Ecto neural progenitor cell (in vitro differentiated cells): ENCODE measurements at places on chromosomes 11 and 22.

DNA sequence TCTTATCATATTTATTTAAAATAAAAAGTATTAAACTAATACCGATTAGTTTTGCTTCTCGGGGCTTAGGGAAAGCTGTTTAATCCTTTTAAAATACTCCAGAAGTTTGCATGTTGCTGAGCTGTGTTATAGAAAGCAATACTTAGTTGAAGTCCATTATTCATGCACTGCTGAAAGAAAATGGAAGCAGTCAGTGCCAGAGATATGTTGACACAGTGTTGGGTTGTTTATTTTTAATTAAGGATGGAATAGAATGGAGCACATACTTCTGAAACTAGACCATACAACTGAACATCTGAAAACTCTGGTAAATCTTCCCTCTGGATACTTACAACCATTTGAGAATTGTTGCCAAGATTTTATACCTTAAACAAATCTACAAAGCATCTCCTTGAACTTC lies 282.7 kb upstream of the CCDC179 start:
- no peak for DNase-seq

- peak; percentile 78 for DNase-seq
Observed at GRCh38 chr11:29343465-29344333, 673.1 kb downstream of the KCNA4 start.

GRCh38 chr11:65356394-65356972 lies 1.9 kb downstream of the TIGD3 start:
- no peak for DNase-seq

GRCh38 chr11:30902929-30903328 lies 316.8 kb upstream of the MPPED2 start:
- no peak for DNase-seq

DNA sequence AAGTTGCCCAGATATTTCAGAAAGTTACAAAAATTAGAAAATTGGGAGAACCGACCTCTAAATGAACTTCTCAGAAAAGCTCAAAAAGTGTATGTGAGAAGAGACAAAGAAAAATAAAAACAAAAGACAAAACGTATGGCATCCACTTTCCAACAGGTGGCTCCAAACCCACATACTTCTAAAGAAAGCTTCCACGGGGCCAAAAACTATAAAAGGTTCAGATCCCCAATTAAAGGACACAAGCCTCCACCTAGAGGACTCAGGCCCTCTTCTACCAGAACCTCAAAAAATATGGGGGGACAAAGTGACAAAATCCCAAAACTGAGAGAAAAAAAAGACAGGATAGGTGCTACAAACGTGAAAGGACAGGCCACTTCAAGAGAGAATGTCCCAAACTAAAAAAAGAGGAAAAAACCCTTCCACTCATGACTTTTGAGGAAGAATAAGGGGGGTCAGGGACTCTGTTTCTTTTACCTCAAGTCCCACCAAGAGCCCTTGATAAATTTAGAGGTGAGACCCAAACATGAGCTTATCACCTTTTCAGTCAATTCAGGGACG lies 8.8 kb downstream of the SCGB2A1 start:
- no peak for DNase-seq

DNA sequence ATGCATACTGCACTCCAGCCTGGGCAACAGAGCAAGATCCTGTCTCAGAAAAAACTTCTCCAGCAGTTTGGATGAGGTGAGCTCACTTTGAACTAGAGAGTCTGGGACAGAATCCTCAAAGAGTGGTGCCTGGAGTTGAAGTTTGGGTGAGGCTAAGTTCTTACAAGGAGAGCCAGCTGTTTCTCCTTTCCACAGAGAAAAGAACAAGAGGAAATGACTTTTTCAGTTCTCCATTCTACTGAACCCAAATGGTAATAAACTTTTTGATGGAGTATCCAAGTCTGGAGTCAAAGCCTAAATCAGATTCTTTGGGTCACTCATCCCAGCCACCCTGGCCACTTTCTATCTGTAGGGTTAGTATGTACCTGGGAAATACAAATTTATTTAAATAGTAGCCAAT lies 102.7 kb downstream of the TRAF6 start:
- DNase-seq = no peak

DNA sequence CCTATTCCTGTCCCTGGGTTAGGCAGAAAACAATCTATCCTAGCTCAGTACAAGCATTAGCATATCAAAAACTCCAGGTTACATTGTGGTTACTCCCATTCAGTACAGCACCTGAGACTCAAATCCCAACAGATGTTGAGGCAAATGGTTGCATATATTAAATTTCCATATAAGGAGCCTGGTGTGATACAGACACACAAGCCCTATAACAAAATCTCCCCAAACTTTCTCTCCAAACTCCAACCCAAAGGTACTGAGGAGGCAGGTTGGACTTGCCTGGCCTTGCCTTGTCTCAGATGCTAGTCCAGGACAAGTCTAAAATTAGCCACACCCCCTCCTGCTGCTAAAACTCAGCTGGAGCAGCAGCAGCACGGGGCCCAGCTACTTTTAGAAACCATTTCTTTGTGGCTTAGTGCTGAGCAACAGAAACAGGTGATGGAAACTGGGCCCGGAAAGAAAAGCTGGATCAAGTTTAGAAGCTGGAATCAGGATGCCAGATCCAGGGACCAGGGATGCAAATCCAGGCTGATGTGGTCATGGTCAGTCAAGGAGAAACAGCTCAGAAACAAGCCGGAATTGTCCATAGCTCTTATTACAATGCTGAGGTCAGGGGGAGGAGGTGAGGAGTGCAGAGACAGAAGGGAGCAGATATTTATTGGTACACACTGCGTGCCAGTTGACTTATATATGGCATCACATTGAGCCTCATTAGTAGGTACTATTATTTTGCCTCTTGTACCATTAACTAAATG lies 73.7 kb upstream of the AMOTL1 start:
- no peak for DNase-seq

- no peak for DNase-seq
Observed at GRCh38 chr11:28518825-28519224, 410.6 kb downstream of the METTL15 start.

DNA sequence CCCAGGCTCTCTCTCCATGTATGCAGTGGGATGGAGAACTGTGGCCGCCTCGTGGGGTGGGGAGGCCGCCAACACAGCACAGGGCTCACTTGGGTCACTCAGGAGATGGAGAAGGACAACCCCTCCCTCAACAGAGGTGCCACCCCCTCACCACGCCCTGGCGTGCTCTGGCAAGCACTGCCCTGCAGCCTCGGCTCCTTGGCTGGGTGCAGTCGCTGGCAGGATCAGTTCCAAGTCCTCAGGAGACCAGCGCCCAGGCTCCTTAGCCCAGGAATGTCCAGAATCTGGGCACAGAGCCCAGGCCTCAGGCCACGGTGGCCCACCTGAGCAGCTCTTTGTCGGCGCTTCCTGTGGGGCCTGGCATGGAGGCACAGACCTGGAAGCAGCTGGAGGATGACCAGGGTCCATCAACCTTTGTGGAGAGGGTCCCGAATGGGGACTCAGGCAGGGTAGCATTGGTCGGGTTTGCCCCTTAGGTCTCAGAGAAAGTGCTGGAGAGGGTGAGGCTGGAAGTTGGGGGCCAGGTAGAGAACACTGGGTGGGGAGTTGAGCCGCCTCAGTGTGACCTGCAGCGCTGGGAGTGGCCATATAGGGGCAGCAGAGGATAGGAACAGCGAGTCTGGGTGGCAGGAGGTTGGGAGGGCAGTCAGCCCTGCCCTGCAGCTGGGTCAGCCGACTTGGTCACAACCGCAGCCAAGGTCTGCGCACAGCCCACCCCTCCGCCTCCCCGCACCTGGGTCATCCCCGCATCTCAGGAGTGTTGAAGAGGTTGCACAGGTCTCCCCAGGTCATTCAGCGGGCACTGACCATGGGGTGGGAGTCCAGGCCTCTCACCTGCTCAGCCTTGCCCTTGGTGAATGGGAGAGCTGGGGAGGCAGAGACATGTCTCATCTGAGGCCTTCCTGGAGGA lies 8.2 kb downstream of the SUSD2 start:
- peak; percentile 83 for DNase-seq

DNA sequence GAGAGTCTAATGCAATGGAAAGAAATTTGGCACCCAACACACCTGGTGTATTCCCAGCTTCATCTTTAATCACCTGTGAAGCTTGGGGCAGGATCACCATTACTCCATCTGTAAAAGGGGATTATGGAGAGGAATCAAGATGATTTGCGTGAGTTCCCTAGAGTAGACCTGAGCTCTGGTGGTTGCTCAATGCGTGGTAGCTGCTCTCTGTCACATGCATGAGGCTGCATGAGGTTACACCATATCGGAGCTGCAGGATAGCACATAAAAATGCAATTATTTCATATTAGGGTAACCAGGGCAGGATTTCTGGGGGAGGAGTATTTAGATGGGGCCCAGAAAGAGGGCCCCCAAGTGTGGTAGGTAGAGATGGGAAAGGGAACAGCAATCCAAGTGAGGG lies 35.3 kb upstream of the CLMP start:
- DNase-seq = no peak

DNA sequence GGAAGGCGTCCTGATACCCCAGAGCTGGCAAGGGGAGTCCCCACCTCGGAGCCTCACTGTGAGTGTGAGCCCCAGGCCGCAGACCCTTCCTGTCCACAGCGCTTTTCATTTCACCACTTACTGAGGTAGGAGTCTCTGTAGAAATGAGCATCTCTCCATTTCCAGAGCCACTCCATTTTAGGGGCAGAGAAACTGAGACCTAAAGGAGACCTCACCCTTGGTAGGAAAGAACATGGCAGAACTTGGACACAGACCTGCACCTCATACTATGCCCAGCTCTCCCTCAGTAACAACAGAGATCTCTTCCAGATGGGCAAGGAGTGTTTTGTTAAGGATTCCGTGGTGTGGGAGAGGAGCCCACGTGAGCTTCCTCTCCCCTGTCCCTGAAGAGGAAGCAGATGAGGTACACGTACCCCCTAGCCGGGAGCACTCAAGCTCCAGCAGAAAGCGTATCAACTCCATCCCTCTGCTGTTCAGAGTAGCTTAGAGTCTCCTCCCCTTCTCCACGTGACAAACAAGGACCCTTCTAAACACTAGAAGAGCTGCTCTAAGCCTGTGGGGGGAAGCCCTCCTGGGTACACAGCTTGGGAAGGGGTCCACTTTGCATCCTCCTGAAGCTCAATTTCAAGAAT lies 532 bp upstream of the VSIG2 start:
- no peak for DNase-seq

GRCh38 chr11:1222491-1223345 lies at the start of gene MUC5B:
TSS of gene MUC5B (plus strand) at chr11:1223066. CDS start at chr11:1223124, 58 bp downstream.
- peak; percentile 44 for DNase-seq

- peak; percentile 93 for DNase-seq
Observed at GRCh38 chr22:18077639-18078328, at the start of gene PEX26. TSS of gene PEX26 (plus strand) at chr22:18077990. CDS start at chr22:18078377, 387 bp downstream.

GRCh38 chr22:23500508-23501260 lies 79.4 kb downstream of the IGLL1 start:
- no peak for DNase-seq

DNA sequence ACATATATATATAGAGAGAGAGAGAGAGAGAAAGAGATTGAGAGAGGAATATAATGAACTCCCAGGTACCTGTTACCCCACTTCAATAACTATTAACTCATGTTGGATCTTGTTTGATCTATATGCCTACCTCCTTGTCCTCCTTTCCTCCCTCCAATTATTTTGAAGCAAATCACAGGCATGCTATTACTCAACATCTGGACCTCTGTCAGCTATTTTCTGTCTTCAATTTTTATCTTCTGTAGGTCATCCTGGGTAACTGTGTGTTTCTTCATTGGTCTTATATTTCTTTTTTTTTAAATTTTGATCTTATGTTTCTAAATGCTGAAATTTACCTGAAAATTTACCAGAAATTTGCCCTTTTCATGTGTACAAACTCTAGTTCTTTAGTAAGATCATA lies 24.8 kb downstream of the UVRAG start:
- no peak for DNase-seq

- DNase-seq = no peak
Observed at GRCh38 chr22:30996462-30996861, 27.4 kb downstream of the TUG1 start.

- DNase-seq = no peak
Observed at GRCh38 chr11:68137833-68138232, 16.6 kb upstream of the CHKA start.

GRCh38 chr11:97356144-97356543 lies 966.3 kb downstream of the JRKL start:
- no peak for DNase-seq

DNA sequence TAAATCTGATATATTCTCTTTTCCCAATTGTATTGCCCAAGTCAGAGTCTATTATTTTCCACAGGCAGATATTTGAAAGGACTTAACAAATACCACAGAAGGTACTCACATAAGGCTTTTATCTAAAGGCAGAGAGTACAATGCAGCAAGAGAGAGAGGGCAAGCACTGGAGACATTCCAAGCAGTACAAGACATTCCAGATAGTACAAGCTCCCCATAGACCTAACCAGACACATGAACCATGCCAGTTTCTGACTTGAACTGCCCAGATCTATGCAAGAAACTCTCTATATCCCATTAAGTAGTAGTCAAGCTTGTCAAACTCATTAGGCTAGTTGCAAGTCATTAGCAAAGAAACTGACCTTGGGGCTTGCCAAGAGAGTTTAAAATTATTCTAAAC lies 11.2 kb upstream of the MS4A6E start:
- DNase-seq = no peak

DNA sequence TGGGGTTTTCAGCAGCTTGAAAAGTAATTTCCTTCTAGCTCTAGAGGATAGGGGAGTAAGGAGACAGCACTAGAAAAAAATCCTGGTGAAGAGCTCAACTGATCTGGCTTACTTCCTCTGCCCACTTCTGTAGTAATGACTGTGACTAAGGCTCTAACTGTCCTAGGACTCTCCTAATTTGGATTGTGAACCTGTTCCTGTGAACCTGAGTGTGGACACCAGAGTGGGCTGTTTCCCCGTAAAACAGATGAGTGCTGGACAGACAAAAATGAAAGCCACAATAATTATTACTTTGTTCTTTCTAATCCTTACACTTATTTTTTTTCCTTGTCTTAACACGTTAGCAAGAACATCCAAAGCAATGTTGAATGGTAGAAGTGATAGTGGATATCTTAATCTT lies 154.1 kb downstream of the AASDHPPT start:
- no peak for DNase-seq

- no peak for DNase-seq
Observed at GRCh38 chr22:36238373-36239149, 766 bp downstream of the APOL2 start.

DNA sequence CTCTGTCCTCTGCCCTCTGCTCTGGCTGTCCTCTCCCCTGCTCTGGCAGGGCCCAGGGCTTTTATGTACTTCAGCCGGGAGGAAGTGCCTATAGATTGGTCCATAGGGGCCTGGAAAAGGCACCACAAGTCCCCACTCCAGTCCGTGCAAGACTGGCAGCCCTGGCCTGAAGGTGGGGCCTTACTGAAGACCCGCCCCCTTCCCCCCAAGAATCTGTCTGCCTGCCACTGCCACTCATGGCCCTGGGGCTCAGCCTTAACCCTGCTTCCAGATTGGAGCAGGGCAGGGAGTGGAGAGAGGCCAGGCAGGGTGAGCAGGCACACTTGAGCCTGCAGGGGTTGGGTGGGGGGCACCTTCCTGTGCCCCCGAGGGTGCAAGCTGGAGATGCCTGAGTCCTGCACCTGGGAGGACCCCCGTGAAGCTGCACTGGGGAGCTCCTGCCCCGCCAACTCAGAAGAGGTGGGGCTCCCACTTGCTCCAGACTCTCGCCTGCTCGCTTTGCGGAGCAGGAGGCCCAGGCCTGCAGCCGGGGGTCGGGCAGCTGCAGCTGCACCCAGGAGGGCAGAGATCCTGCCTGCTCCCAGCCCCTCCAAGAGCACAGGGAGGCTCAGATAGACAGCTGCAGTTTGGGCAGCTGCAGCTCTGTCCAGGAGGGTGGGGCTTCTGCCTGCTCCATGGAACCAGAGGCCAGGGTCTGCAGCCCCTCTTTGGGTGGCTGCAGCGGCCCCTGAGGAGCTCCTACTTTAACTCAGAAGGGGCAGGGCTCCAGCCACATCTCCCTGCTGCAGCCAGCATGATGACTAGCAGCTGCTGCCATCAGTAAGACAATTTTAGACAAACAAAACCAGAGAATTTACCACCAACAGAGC lies 51.0 kb upstream of the SC5D start:
- DNase-seq = peak; percentile 53
